ENCODE measurements at places on chromosomes 7 and 10.

GRCh38 chr10:93458821-93459257 lies 23.3 kb downstream of the MYOF start:
- no peak for DNase-seq

DNA sequence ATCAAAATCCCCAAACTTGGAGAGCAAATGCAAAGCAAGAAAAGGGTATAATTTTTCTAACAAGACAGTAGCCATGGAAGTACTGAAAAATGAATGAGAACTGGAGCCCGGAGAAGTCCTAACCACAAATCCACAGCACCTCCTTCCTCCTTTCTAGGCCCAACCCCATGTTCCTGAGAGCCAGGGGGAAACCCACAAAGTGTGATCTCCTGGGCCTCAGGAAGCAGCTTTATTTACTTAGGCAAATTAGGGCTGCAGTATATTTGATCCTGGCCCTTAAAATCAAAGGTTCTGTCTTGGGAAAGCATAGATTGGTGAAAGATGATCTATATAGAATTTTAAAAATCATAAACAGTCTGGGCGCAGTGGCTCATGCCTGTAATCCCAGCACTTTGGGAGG lies 103.0 kb downstream of the DOCK4 start:
- DNase-seq, result peak; percentile 5

DNA sequence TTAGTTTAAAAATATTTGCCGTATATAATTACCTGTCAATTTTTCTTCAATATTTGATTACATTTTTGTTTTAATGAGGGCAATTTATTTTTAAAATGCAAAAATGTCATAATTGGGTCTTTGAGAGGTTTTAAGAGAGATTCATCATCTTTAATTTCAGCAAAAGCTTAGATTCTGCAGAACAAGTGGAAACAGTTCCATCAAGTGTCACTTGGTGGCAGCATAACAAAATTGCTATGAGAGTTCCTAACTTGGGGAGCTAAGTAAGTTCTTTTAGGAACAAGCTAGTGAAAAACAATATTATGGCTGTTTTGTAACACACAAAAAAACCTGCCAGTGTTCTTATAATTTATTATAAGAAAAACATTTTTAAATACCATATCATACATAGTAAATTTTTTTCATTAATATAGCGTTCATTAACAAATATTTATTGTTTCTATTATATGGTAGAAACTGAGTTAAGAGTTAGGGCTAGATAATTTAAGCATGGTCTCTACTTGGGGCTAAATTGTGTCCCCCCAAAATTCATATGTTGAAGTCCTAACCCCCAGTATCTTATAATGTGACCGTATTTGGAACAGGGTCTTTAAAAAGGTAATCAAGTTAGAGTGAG lies 155.2 kb downstream of the MAGI2 start:
- DNase-seq, result peak; percentile 87

DNA sequence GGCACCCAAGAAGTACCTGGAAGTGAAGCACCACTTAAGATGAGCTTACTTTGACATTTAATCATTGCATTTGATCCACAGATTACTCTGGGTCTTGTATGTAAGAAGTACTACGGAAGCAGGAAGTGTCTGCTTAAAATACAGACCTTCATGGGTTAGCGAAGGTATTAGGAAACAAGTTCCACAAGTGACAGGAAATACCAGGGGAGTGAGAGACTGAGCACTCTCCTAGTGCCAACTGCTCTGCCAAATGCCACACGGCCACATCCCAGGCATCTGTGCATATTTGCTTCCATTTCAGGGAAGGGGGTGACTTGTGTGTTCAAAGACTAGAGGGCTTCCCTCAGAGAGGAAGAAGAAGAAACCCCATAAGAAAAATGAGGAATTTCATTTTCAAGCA lies 57.2 kb upstream of the ANK3 start:
- no peak for DNase-seq

GRCh38 chr10:14673189-14673861 lies 101.4 kb downstream of the FAM107B start:
- no peak for DNase-seq

DNA sequence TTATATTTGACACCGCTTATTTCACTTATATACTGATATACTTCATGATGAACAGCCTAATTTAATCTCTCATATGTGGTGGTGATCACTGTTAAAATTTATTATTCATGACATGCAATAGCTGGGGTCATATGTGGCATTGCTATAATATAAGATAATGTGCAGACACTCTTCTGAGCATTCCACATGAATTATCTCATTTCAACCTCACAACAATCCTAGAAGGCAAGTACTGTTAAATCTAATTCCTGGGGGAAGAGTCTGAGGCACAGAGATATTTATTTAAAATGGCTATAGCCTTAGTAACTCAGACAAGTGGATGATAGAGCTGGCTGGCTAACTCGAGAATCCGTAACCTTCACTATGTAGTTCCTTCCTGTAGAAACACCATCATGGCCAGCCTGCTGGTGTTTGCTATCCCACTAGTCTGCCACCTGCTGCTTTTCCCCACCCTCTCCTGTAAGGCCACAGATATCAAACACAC lies 46.6 kb upstream of the A1CF start:
- DNase-seq, result no peak

GRCh38 chr10:124184208-124184830 lies 90.9 kb upstream of the CHST15 start:
- DNase-seq, result no peak

GRCh38 chr10:74163319-74164068 lies 12.5 kb downstream of the ADK start:
- DNase-seq, result no peak

DNA sequence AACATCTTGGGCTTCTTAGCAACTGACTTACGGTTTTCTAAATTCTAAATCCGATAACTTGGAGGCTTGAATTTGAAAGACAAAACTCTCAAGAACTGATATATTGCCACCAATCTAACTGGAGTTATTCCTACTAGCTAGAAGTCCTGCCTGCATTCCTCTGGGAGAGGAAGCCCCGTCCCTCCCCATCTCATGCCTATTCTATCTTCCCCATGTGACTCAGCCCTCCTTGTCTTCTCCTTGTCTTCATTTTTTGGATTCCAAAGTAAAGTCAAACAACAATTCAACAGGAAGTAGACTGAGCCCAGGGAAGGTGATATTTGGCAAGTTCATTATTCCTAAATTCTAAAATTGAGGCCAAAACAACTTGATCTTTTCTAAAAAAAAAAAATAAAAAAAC lies 587.7 kb downstream of the KCNMA1 start:
- no peak for DNase-seq

GRCh38 chr10:50396491-50397311 lies 145.4 kb upstream of the ASAH2 start:
- peak; percentile 81 for DNase-seq

- DNase-seq, result no peak
Observed at GRCh38 chr7:66558201-66558641, 70.5 kb upstream of the KCTD7 start.

- no peak for DNase-seq
Observed at GRCh38 chr10:58856508-58857240, 319.8 kb upstream of the PHYHIPL start.

- no peak for DNase-seq
Observed at GRCh38 chr7:121428855-121429489, 32.9 kb upstream of the FAM3C start.

- no peak for DNase-seq
Observed at GRCh38 chr10:116968331-116968730, 36.7 kb downstream of the SHTN1 start.

GRCh38 chr7:112395411-112395810 lies 54.8 kb upstream of the IFRD1 start:
- no peak for DNase-seq

- no peak for DNase-seq
Observed at GRCh38 chr7:22355620-22356009, 1.3 kb downstream of the RAPGEF5 start.
